Tracheal epithelial cell (primary cell): ENCODE measurements at places on chromosomes 5 and 9. TPM values are rescaled to one million over a fixed set of nuclear protein-coding genes. Genes with fewer than 3 reads are reported as not detected.

The NUTM2F gene
- not detected in 2 replicates for total RNA-seq

The SPINK7 gene
- 2.9 and 4.3 TPM in 2 replicates for total RNA-seq

The TLR4 gene
- 0.48 and 0.64 TPM in 2 replicates for total RNA-seq

The GABRA6 gene
- total RNA-seq = not detected in 2 replicates

The PCDHB10 gene
- under 0.01 and 0.21 TPM in 2 replicates for total RNA-seq

The TRIM36 gene
- total RNA-seq = 1.3 and 3.6 TPM in 2 replicates

The ZNG1F gene
- total RNA-seq = 3.8 and 4.3 TPM in 2 replicates

The OMD gene
- not detected in 2 replicates for total RNA-seq

The ANKRD33B gene
- total RNA-seq = 0.43 and 2.4 TPM in 2 replicates

The ATG12 gene
- 43.6 and 55.0 TPM in 2 replicates for total RNA-seq

The INSYN2B gene
- total RNA-seq = 0.24 and 0.43 TPM in 2 replicates

The SUSD3 gene
- total RNA-seq = 1.7 TPM in 1 of 2 replicates, not detected in the other

The CACFD1 gene
- total RNA-seq = 5.5 and 6.7 TPM in 2 replicates

The ANKRD18A gene
- 0.48 and 0.64 TPM in 2 replicates for total RNA-seq

The GRIN3A gene
- not detected in 2 replicates for total RNA-seq

The RGS3 gene
- total RNA-seq = 21.1 and 21.4 TPM in 2 replicates

The CDH9 gene
- not detected in 2 replicates for total RNA-seq

The WNT8A gene
- total RNA-seq = not detected in 2 replicates

The PCDHGB2 gene
- total RNA-seq = under 0.01 TPM in 1 of 2 replicates, not detected in the other

The GARIN3 gene
- total RNA-seq = not detected in 2 replicates
